ENCODE measurements at places on chromosomes 7 and 10.

DNA sequence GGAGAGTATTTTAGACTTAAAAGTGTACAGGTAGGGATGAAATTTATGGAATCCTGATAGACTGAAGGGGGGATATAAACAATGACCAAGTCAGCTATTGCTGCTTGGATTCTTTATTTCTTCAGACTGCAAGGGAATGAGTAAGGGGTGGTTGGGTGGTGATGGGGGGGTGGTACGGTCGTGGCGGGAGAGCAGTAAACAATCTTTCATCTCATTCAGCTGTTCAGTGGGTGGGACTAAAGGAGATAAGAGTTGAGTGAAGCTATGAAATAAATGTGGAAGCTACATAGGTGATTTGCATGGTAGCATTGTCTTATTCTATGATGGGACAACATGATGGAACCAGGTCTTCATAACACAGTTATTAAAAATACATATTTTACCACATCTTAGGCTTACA lies 1.8 kb downstream of the SEPTIN7 start:
- no peak for DNase-seq

DNA sequence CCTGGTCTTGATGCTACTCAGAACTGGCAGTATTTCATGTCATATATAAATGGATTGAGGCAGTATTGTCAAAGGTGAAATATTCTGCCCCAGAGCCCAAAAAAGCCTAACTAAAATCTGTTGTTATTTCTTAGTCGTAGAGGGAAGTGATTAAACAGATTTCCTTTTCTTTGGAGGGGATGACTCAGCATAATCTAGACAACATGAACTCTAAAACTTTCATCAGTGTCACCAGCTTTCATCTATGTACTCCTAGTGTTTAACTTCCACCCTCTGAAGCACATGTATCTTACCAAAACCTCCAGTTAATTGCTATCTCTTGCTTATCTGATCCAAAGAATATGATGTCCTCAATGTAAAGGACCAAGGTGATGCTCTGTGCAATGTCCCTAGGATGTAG lies 97.1 kb upstream of the ARID5B start:
- DNase-seq, result no peak

GRCh38 chr10:89535171-89536012 lies at the start of gene SLC16A12:
TSS of gene SLC16A12 (minus strand) at chr10:89535594. CDS start at chr10:89462578, 73,016 bp downstream.
- no peak for DNase-seq

- DNase-seq, result no peak
These were observed 57.7 kb upstream of the SH2B2 start for GRCh38 chr7:102228935-102229334.

DNA sequence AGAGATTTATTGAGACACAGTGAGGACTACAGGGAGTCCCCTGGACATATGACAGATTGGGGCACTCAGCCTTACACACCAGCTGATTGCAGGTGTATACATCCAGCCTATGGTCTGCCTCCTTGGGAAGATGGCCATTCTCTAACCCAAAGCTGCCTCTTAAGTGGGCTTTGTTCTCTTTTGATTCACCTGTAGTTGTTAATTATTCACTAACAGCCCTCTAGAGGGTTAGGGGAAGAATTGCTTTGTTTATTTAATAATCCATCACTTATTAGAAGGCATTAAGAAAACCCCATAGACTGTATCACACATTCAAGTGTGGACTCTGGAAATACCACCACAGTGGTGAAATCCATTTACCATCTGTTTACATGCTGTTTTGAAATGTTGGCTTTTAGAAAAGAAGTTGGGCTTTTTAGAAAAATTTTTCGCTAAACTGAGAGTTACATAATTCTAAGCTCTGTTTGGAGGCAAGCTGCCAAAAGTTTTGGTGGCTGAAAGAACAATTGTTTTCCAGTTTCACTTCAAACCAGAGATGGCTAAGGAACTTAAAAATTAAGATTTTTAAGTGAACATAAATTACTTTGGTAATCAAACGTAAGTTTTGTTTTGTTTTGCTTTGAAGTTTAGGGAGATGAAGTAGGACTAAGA lies 379.1 kb downstream of the ADRA2A start:
- no peak for DNase-seq

DNA sequence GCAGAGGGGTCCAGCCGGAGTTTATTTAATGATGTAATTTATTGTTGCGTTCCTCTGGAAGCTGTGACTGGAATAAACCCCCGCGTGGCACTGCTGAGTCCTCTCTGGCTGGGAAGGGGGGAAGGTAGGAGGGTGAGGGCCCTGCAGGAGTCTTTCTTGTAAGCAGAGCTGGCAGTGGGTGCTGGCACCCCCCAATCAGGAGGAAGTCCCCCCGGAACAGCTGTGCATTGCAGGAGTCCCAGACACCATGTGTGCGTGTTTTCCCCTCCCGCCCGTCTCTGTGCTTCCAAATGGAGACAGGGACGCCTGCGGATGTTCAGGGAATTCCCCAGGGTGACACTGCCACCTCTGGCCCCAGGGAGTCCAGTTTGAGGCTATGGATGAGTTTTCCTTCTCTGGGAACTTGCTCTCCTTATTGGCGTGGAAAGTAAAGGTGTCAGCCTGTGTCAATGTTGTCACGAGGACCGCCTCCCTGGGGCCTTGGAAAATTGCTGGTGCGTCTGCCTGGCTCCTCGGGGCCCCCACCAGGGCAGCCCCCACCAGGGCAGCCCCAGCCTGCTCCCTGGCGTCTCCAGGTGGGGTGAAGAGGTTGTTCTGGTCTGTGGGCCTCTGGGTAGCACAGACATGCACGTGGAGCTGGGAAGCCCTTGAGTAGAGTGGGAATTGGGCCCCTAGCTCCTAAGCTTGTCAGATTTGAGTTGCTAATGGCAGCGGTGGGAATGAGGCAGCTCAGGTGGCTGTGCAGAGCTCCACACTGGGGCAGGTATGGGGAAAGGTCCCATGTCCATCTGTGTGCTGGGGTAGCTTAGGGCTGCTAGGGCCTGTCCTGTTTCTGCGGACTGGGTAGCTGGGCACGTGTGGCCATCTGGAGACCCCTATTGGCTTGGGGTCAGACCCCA lies 2.7 kb downstream of the FZD9 start:
- peak; percentile 46 for DNase-seq

GRCh38 chr10:62454687-62455397 lies 80.7 kb downstream of the ZNF365 start:
- DNase-seq, result peak; percentile 14

- DNase-seq, result peak; percentile 72
These were observed 73.9 kb upstream of the LEP start for GRCh38 chr7:128167042-128167701.

- no peak for DNase-seq
These were observed 51.3 kb downstream of the USP6NL start for GRCh38 chr10:11560076-11560709.

DNA sequence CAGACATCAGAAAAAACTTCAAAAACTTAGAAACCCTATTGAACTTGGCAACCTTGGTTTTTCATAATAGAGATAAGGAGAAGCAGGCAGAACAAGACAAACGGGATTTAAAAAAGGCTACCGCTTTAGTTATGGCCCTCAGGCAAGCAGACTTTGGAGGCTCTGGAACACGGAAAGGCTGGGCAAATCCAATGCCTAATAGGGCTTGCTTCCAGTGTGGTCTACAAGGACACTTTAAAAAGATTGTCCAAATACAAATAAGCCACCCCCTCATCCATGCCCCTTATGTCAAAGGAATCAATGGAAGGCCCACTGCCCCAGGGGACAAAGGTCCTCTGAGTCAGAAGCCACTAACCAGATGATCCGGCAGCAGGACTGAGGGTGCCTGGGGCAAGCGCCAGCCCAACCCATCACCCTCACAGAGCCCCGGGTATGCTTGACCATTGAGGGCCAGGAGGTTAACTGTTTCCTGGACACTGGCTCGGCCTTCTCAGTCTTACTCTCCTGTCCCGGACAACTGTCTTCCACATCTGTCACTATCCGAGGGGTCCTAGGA lies 115.3 kb downstream of the NRCAM start:
- no peak for DNase-seq

DNA sequence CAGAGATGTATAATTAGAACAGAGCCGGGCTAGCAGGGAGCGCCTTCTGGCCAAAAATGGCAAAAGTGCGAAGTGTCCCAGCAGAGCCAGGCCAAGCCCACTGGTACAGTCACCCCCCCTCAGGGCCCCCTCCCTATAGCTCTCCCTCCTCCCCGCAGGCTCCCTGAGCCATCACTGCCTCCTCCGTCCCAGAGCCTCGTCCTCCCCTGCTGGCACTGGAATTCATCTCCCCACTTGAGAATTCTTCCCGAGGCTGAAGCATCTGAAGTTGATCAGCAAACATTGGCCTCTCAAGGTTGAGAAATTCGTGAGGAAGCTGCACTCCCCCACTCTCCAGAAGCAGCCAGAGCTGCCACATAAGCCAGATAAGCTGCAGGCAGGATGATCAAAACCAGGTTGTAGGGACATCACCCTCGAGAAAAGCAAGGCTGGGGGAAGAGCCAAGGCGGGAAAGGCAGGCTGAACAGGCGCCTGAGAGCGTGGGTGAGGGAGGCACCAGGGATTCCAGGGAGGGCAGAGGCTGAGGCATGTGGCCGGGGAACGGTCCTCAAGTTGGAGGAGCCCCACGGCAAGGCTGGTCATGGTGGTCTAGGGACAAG lies 23.4 kb downstream of the CAMK2G start:
- DNase-seq, result no peak

DNA sequence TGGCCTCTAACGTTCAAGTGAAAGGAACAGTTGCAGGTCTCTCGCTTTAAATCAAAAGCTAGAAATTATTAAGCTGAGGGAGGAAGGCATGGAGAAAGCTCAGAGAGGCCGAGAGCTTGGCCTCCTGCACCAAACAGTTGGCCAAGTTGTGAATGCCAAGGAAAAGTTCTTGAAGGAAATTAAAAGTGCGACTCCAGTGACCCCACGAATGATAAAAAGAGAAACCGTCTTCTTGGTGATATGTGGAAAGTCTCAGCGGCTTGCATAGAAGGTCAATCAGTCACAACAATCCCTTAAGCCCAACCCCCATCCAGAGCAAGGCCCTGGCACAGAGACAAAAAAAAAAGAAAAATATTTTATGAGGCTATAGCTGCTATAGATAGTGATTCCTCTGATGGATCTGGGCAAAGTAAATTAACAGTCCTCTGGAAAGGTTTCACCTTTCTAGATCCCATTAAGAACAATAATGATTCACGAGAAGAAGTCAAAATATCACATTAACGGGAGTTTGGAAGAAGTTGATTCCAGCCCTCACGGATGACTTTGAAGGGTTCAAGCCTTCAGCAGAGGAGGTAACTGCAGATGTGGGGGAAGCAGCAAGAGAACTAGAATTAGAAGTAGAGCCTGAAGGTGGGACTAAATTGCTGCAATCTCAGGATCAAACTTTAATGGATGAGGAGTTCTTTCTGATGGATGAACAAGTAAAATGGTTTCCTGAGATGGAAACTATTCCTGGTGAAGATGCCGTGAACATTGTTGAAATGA lies 42.5 kb upstream of the INPP5A start:
- no peak for DNase-seq

GRCh38 chr7:116210345-116211005 lies at the start of gene TES:
TSS of gene TES (plus strand) at chr7:116210539. CDS start at chr7:116210708, 169 bp downstream.
- peak; percentile 83 for DNase-seq

DNA sequence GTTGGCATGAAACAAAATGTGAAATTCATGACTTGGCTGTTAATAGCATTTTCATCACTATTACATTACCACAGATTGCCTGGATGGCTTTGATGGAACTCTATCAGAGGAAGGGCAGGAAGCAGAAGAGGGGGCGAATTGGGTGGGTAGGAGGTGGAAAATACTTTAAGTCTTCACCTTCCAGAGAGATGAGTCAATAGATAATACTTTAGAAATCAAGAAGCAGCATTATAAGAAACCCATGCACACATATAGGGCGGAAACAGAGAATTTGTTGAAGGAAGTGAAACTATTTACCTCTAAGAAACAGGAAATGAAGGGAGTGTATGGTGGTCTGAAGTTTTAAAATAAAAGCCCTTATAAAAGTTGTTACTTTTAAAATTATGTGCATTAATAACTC lies 152.1 kb upstream of the TARP start:
- DNase-seq, result no peak

GRCh38 chr10:121216295-121216694 lies 365.1 kb downstream of the WDR11 start:
- no peak for DNase-seq

DNA sequence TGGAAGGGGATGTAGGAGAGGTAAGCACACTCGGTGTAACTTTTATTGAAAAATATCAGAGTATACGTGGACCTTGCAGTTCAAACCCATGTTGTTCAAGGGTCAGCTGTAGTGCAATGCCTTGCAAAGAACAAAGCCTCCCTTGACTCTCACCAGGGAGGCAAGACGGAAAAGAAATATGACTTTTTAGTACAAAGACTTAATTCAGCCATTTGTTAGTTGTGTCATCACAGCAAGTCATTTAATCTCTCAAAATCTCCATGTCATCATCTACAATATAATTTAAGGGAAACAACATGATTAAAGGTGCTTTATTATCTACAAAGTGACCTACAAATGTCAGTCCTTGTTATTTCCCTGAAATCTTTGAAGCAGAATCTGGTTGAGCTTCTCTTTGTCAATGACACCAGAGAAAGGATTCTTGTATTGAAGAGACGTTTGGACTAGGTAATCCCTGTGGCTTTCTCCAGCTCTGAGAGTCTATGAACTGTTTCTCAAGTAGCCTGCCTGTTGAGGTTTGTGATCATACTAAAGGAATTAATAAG lies 502.8 kb downstream of the REEP3 start:
- no peak for DNase-seq

DNA sequence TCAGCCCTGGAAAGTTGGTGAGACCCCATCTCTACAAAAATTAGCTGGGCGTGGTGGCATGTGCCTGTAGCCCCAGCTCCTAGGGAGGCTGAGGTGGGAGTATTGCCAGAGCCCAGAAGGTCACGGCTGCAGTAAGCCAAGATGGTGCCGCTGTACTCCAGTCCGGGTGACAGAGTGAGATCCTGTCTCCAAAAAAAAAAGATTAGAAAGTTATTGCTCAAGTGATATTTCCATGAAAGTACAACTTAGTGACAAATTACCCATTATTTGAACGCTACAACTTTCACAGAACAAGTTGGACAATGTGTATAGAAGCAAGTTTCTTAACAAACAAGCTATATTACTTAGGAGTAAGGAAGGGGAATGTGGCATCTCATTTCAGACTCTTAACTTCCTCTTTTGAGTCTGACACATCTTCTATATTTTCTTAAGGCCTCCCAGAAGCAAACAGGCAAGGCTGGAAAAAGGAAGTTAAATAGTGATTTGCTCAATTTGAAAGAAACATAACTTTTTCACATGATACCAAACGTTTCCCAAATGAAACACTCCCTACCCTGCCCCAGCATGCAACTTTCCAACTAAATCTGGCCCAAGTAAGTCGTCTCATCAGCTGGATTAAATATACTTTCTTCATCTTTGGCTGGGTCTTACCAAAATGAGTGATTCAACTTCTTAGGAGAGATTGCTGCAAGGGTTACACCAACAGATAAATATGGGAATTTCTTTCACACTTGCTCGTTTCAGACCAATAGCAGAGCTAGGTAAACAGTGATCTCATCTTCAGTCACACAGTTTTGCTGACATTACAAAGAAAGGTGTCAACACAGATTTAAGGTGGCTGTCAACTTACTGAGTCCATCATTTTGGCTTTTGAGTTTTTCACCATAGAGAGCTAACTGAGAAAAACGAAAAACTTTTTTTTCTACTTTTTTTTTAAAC lies 66.3 kb upstream of the KLF6 start:
- DNase-seq, result peak; percentile 64

GRCh38 chr10:31374146-31374696 lies 55.2 kb downstream of the ZEB1 start:
- DNase-seq, result peak; percentile 10

Data from A549 (cell line).